ENCODE measurements at places on chromosomes 2 and 18.

DNA sequence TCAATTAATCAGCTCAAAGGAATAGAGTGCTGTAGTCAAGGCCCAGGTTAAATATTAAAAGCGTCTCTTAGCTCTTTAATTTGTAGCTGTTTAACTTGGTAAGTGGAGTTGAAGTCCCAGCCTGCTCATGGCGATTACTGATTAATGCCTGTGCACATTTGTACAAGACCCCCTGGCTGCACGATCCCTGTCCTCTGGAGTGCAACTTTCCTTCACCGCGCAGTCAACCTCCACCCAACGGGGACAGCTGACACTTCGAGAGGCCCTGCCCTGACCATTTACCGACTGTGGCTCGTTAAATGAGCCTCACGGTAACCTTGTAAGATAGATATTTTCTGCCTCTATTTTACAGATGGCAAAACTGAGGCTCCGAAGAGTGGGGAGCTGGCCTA is 5.5 kb upstream of the CYS1 start:
- DNase-seq: no peak

DNA sequence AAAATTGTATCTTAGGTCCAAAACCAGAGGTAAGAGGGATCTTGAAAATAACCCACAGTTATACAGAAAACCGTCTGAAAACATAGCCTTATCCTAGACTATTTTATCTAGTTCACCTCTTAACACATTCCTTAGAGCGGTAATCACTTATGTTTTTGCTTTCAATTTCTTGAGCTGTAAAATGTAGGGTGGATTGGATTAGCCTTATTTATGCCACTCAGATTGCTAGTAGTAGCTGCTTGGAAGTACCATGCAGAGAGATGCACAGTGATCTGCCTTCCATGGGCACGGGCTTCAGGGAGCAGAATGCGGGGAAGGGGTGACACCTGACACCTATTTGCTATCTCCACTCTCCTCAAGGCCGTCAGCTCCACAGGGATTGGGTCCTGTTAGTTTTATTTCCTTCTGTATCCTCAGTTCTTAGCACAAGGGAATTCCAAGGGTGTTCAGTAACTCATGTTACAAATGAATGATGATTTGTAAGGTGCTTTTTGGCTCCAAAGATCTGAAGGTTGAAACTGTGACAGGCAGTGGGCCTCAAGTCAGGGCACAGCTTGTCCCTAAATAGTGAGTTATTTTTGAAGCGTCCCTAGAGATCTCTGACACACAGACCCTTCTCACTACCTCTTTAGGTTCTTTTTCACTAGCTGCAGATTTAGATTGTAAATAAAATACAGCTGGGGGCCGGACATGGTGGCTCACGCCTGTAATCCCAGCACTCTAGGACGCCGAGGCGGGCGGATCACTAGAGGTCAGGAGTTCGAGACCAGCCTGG is 64.0 kb upstream of the PMAIP1 start:
- DNase-seq: no peak

GRCh38 chr2:60473546-60473945 is 79.9 kb downstream of the BCL11A start:
- no peak for DNase-seq

- DNase-seq: no peak
Observed at GRCh38 chr2:10222-10875, 36.0 kb downstream of the FAM110C start.

GRCh38 chr2:102361632-102362241 is 6.1 kb downstream of the IL18R1 start:
- DNase-seq: no peak

DNA sequence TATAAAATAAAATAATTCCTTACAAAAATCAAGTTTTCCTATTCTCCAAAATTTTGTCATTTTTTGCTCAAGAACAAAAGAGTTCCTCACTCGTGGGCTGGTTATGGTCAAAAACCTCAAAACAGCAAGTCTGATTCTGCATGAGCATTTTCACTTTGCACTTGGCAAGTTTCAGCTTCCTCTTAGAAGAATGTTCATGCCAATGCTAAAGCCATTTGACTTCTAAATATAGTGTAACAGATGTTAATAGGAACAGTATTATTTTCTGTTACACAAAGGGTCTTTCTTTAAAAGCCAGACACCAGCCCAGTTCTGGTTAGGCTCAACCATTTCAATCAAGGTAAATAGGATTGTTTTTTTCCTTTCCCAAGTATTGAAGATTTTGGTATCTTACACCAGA is 261.3 kb upstream of the CCDC68 start:
- DNase-seq: no peak

DNA sequence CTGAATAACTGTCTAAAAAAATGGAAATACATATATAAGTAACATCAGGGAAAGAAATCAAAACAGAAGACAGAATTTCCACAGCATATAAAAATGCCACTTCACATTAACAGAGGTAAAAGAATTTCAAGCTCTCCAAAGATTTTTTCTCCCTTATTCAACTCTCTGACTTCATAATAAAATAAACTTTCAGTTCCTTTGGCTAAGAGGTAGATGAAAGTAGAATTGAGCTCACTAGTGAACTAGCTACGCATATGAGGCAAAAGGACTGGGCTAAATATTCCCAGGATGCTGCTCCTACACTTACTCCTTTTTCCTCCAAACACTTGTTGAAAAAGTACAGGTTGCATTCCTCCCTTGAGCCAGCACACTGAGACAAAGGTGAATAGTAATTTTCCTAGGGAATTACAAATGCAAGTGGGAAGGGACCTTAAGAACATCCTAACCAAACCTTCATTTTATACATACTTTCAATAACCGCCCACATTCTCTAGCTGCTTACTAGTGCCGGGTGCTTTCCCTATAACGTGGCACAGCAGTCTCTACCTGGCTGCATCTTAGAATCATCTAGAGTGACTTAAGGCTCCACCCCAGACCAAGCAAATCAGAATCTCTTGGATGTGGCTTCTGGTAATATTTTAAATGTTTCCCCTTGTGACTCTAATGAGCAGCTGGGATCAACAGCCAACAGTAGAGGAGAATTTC is 136.6 kb downstream of the MTCL1 start:
- peak; percentile 64 for DNase-seq

DNA sequence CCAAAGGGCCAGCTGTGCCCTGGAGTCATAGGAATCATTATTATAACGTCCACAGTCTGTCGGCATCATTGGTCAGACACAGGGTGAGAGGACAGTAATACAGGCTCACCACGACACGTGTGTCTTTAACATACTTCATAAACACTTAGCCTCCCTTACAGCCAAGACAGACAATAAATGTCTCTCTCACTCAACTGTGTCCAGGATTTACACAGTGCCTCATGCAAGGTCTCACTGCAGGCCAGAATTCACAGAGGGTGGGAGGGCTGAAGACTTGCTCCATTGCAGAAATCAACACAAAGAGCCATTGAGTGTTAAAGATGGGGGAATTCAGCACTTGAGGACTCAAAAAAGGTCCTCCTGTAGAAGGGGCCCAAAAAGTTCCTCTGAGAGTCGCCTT is 210.5 kb downstream of the BCL2 start:
- DNase-seq: no peak

- DNase-seq: no peak
Observed at GRCh38 chr2:66724241-66724640, 289.3 kb downstream of the MEIS1 start.

- DNase-seq: peak; percentile 36
Observed at GRCh38 chr2:135744760-135745314, 3.2 kb downstream of the UBXN4 start.

- no peak for DNase-seq
Observed at GRCh38 chr2:52335727-52336126, 1303.8 kb upstream of the NRXN1 start.

DNA sequence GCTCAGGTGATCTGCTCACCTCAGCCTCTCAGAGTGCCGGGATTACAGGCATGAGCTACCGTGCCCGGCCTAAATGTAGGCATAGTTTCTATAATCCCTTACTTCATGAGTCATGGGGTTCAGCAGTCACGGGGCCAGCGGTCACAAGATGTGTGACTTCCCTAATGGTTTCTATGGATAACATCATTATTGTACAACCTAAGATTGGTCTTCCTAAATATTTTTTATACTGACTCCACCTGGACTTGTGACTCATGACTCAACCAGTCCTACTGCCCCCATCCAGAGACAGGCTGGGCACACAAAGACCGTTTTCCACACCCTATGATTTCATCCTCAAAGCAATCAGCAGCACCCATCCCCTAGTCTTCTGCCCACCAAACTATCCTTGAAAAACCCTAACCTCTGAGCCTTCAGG is 15.9 kb downstream of the FAM210A start:
- no peak for DNase-seq

GRCh38 chr2:102975996-102976975 is 214.5 kb downstream of the TMEM182 start:
- peak; percentile 36 for DNase-seq

- peak; percentile 51 for DNase-seq
Observed at GRCh38 chr2:205685314-205686055, 3.2 kb downstream of the NRP2 start.

DNA sequence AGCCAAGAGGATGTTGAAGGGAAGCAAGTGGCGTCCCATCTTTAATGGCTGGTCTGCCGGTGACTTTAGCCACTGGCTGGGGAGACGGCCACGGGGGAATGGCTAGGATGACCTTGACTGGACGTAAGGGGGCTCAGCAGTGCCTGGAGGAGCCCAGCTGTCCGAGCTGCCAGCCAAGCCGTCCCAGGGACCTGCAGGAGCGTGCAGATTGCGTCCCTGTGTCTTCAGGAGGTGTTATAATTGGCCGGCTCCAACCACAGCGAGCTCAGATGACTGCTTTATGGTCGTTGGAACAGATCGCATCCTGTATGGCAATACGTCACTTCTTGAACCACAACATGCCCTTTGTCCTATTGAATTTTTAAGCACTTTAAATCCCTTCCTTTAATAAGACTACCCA is 204.6 kb downstream of the EIPR1 start:
- no peak for DNase-seq

GRCh38 chr2:236576087-236576486 is 6.5 kb downstream of the ACKR3 start:
- no peak for DNase-seq

DNA sequence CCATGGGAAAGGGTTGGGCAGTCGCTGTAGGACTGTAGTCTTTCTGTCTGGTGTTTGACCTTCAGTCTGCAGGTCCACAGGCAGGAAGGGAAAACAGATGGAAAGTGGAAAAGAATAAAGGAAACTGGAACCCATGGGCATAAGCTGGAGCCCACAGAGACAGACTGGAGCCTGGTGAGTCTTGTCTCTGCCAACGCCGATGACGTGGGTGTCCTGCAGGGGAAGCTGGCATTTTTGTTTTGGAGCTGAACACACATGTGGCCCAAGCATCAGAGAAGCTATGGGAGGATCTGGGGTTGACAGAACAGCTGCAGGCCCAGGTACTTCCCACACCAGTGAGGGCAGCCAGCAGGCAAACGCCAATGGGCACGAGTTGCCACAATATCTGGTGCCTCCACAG is 28.2 kb upstream of the SOCS6 start:
- DNase-seq: no peak

DNA sequence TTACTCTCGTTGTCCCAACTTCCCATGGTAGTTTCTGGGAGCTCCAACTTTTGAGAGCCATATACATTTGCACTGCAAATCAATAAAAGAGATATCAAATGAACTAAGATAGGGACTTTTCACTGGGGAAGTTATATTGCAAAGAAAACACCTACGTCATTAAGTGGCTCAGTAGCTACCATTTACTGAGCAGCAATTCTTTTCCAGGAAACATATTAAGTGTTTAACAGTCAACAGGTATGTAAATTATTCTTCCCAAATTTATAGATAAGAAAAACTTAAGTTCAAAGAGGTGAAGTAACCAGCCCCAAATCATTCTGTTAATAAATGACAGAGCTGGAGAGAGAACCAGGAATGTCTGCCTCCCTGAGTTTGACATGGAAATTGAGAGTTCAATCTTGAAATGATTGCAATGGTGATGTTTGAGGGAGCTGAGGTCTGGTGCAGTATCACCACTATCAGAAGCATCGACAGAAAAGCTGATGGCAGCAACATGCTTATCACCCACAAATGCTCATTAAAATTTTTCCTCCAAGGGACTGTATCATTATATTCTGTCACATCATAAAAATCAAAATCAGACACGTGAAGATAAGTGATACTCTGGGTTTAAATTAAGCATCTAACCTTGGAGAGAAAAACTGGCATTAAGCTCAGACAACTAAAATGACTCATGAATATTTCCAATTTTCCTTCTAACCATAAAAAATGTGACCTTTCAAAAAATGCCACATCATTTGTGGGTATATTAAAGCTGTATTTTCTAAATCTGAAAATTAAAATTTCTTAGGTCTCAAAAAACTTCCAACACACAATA is 43.4 kb downstream of the GAREM1 start:
- no peak for DNase-seq

DNA sequence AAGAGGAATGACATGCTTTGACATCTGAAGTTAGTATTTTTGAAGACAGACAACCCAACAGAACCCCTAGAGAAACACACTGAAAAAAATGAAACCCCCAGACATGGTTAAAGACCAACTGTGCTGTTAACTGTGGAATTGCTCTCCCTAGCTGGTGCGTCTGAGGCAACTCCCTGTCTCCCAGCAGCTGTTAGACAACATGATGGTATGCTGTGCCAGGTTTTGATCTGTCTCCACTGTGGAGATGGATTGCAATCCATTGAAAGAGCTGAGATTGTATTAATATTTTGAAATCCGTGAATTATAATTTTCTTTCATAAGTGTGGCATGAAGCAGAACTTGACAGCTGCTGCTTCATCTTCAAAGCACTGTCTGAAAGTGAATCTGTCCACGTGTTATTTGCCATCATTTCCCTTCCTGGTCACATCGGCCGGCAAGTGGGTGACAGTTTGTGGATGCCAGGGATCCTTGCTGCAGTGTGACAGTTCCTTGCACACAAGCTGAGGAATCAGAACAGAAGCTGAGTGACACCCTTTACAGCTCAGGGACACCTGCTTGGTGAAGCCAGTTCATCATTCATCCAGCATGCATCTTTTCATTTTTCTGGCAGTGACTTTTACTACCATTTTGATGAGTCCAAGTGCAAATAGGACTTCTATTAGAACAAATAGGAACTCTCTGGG is 58.2 kb upstream of the ACSL3 start:
- no peak for DNase-seq

GRCh38 chr2:120177001-120177621 is 46.1 kb downstream of the TMEM185B start:
- DNase-seq: no peak

GRCh38 chr2:3260959-3261358 is 116.7 kb downstream of the EIPR1 start:
- DNase-seq: no peak

- no peak for DNase-seq
Observed at GRCh38 chr2:152200101-152200500, 24.5 kb upstream of the STAM2 start.

DNA sequence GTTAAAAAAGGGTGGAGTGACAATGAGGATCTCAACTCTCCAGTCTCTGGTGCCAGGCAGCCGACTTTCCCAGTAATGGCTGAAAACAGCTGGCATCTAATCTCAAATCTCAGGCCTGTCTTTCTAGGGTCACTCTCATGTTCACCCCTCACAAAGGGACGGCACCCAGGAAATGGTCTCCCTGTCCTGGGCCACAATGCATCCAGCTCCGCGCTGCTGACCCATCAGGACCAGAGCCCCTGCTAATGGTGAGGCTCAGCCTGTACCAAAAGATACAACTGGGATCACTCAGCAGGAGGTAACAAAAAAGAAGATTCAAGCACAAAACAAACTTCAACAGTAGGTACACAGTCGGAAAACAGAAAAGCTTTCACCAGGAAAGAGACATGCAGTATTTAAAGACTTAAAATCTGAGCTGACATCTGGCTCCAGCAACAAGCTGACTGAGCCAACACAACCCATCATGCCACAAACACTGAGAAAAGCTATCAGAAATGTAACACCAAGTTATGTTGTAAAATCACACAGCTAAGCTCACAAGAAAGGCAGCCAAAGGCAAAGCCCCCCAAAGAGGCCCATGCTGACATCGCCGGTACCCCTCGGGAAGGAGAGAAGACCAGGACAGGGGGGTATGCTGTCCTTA is 13.6 kb upstream of the KIDINS220 start:
- DNase-seq: no peak

Data from SW480 (cell line).